ENCODE measurements at places on chromosomes 1 and 21.

- no peak for DNase-seq
Observed at GRCh38 chr1:22332795-22333499, 118.7 kb upstream of the ZBTB40 start.

- DNase-seq, result no peak
Observed at GRCh38 chr1:119114786-119115185, 25.7 kb downstream of the WARS2 start.

DNA sequence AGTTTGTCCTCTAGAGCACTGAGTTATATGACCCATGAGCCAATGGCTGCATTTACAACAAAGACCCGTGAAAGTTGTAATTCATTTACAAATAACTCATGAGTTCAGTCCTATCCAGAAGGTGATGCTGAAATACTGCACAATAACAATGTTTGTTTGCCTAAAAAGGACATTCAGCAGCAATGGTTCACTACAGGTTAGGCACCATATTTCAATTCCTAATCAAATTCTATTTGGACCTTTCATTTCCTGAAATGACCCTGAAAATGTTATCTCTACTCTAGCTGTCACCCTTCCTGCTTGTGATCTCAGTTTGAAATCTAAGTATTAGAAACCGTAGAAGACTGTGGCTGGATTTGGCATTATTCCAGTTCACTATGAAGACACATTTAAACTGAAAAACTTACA, 191.2 kb upstream of the SAMSN1 start:
- no peak for DNase-seq

DNA sequence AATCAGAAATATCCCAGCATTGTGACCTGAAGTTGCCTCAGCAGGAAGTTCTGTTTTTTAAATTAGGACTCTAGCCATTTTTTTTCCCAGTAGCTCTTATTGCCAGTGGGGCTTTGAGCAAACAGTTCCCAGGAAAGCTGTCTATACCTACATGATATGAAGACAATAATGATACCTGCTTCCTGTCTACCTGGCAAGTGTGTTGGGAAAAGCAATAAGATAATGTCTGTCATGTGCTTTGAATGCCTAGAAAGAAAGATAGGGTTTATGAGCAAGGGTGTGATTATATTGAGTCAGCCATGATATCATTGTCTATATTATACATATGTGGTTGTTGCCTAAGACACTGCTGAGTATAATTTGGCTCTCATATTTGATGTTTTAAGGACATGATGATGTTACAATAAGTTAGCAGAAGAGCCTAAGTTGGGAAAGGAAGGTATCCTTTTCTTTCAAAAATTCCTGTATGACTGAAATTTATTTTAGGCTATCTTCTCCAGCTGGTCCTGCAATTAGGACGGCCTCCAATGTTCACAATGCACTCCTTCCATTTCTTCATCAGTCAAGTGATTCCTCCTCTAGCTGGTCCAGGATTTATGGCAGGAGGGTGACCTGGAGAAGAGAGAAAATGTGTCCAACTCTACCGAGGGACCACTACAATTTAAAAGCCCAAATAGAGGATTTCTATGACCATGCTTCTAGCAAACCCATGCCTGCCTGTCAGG, 99.6 kb upstream of the CDC42BPA start:
- DNase-seq, result no peak

DNA sequence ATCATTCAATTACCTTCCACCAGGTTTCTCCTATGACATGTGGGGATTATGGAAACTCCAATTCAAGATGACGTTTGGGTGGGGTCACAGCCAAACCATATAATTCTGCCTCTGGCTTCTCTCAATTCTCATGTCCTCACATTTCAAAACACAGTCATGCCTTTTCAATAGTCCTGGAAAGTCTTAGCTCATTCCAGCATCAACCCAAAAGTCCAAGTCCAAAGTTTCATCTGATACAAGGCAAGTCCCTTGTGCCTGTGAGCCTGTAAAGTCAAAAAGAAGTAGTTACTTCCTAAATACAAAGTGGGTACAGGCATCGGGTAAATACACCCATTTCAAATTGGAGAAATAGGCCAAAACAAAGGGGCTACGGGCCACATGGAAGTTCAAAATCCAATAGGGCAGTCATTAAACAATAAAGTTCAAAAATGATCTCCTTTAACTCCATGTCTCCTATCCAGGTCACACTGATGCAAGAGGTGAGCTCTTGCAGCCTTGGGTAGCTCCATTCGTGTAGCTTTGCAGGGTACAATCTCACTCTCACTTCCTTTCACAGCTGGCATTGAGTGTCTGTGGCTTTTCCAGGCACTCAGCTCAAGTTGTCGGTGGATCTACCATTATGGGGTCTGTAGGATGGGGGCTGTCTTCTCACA, 112.9 kb downstream of the FCRL5 start:
- no peak for DNase-seq

GRCh38 chr1:208002672-208003071, 91.7 kb upstream of the CD34 start:
- no peak for DNase-seq

- no peak for DNase-seq
Observed at GRCh38 chr1:220426989-220427388, 100.9 kb upstream of the MARK1 start.

GRCh38 chr1:172821609-172822274, 162.8 kb downstream of the FASLG start:
- DNase-seq, result no peak

- no peak for DNase-seq
Observed at GRCh38 chr1:50271337-50271736, 151.9 kb downstream of the DMRTA2 start.

- no peak for DNase-seq
Observed at GRCh38 chr1:5312293-5312674, 657.9 kb downstream of the AJAP1 start.

DNA sequence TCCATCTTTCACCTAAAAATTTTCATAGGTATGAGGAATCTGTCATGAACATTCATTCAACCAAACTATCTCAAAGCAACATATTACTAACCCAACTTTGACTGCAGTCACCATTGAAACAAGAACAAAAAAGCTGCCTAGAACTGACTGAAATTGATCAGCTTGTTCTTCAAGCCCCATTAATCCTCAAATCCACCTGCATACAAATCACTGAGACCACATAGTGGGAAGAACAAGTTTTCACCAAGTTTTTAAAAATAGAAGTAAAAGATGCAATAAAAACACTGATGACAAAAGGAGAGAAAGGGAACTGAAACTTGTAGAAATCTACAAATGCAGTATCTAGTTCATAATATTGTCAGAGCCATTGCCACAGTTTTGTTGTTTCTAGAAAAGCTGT, 6.1 kb downstream of the SORT1 start:
- DNase-seq, result no peak

GRCh38 chr1:113255720-113256347, 134.5 kb upstream of the MAGI3 start:
- DNase-seq, result no peak

DNA sequence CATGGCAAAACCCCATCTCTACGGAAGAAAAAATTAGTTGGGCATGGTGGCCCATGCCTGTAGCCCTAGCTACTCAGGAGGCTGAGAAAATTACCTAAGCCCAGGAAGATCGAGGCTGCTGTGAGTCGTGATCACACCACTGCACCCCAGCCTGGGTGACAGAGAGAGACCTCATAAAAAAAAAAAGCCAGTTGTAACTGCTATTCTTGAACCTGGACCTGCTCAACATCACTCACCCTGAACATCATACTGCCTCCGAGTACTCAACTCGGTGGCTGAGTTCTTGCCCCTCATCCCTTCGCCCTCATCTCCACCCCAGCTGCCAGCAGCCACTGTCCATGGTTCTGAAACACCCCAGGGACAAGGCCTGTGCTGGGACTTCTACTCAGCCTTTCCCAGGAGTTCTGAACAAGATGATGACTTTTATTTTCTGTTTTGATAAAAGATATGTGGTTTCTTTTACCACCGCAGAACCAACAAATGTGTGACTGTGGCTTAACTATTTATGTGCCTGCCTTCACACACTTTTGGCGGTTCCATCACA, 5.4 kb upstream of the DISP3 start:
- DNase-seq, result no peak
